Left kidney (tissue), 8 donors: ENCODE measurements at places on chromosomes 5 and 9. TPM values are rescaled to one million over a fixed set of nuclear protein-coding genes. Genes with fewer than 3 reads are reported as not detected.

DNA sequence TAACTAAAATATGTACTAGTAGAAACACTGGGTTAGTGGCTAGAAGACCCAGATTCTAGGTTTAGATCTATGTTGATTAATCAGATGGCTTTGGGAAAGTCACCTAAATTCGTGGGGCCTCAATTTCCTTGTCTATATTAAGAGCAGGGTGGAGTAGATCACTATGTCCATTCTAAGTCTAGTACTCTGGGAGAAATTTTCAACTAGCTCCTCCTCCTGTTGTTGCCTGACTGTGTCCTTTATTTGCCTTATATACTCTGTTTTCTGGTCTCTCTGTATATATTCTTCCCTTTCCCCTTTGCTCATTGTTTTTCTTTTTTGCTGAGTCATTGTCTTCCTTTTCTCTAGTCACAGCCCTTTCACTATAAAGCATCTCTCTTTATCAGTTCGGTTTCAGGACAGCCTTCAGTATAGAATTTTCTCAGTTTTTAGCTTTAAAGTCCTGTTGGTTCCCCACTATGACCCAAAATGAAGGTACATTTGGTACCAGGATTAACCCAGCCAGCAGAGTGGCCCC, 44.5 kb upstream of the CDH6 start:
- DNase-seq = no peak

GRCh38 chr5:2725980-2726765, 25.3 kb downstream of the IRX2 start:
- no peak for DNase-seq

- no peak for DNase-seq
Measured at GRCh38 chr9:100525563-100525962, 52.3 kb upstream of the CAVIN4 start.

DNA sequence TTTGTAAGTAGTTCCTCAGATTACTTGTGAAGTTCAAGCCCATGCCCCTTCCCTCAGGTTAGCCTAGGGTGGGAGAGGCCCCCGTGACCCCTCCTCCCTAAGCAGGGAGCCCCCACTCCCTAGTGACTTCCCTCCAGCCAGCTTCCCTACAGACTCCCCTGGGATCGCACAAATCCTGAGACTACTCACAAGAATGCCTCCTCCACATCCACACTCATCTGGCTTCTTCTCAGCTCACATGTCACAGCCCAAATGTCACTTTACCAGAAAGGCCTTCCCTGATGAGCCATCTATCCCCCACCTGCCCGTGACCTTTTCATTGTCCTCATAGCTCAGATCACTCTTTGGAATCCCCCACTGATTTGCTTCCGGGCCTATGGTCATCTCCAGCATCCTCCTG, 96.7 kb upstream of the ARAP3 start:
- no peak for DNase-seq

DNA sequence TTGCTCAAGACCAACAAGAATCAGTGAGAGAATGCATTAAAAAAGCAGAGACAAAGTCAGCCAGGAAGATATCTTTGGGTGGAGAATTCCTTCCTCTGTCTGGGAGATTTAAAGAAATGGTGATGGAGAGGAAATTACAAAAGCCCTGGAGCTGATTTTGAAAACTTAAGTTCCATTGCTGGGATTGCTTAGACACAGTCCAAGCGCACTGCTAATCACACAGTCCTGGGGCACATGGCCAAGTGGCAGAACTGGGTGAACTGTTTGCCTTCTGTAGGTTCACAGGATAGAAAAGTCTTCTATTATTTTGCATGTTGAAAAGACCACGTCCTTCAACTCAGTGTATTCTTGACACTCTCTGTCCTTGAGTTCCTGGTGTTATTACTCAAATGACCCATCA, 284.9 kb upstream of the FBXL7 start:
- no peak for DNase-seq

The TSSK1B gene
- polyA plus RNA-seq = 0.12 TPM

The STING1 gene
- polyA plus RNA-seq = 31.6 TPM

- no peak for DNase-seq
Measured at GRCh38 chr5:61010467-61011454, 65.8 kb downstream of the NDUFAF2 start.

DNA sequence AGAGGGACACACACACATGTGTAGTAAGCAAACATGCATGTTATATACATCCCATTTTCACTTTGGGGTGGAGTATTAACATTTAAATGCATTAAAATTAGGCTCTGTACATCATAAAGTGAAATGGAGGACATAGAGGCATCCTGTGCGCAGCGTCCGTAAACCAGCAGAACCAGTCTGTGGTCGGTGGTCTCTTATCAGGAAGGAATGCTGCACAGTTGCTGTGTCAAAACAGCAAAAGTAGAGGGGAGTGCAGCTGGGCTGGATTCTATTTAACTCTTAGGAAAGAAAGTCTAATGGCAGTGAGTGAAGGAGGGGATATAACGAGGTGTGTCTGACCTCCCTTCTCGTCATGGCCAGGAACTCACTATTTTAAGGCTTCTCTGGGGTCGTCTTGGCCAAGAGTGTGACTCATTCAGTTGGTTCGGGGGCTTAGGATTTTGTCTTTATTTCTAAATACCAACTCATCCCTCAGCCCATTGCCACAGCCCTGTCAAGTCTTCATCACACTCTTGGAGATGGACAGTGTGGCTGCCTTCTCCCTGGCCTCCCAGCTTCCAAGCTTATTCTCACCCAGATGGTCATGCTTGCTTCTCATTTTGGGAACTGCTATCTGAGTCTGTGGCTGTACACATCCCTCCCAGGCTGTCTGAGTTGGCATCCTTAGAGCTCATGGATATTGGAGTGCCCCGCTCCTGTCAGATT, 20.1 kb upstream of the CXCL14 start:
- DNase-seq = no peak
